ENCODE measurements at places on chromosomes 6 and 20.

GRCh38 chr6:27040244-27041042 lies 207.1 kb upstream of the PRSS16 start:
- no peak for DNase-seq

DNA sequence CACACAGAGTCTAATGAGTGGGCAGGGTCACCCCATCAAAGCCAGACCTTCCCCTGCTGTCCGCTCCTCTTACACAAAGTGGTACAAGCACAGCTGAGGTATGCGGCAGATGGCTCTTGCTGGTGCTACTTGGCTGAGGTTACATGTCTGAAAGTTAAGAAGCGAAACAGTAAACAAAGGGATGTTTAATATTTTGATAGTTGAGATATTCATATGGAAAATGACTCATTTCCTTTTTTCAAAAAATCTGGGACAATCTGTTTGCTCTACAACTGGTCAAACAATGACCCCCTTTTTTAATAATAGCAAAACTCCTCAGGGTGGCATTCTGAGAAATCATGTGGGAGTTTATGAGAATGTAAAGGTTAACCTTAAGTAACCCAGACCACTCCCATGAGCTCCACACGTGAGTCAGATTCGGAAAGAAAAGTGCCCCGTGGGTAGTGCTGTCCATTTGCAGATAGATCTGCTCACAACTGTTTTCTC lies 245.3 kb downstream of the TBXT start:
- no peak for DNase-seq

DNA sequence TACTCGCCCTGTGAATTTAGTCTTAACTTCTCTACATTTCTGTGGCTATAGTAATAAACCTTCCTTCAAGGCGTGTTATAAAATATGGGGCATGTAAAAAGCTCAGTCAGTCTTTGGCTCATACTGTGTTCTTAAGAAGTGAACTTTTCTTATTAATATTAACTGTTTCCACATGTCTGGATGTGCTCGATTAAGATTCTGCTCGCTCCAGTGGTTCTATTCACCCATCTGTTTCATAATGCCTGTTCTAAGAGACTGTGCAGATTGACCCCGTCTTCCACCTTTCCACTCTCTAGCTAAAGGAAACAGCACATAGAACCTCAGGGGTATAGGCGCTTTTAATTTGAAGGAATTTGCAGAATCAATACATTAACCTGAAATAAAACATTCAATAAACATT lies 99.9 kb downstream of the L3MBTL3 start:
- DNase-seq, result no peak

GRCh38 chr20:25222461-25223178 lies 25.3 kb upstream of the PYGB start:
- no peak for DNase-seq

DNA sequence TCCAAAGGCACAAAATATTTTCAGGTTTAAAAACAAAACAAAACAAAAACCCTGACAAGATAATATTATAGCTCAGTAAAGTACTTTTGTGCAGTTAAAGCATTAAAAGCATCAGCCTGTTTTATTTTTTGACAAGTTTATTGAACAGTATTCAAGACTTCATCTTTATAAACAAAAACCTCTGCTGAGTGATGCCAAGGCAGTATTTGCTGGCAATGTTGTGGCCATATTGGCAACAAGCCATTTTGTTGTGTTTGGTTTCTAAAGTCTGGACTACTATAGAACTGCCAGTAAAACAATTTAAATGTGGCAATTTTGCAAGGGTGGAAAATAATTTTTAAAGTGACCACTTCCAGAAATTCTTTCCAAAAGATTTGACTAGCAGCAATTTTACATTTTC lies 15.9 kb downstream of the CPNE1 start:
- no peak for DNase-seq

GRCh38 chr6:5341845-5342244 lies 80.5 kb downstream of the FARS2 start:
- DNase-seq, result no peak

DNA sequence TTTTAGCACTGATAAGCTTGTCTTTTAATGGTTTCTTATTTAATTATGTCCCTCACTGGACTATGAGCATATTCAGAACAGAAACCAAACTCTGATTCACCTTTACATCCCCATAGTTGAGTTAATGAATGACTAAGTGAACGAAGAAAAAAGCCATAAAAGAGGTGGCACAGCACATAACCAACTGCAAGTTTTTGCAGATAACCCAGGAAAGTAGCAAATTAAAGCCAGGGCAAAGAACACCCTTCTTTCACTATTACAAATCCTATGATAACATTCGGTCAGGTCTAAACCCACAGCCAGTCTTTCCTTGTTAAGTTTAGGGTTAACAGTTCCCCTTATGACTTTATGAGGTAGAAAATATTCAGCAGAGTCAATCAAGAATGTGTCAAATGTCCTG lies 102.7 kb downstream of the RIN2 start:
- DNase-seq, result no peak

GRCh38 chr6:13302751-13303667 lies 25.3 kb downstream of the TBC1D7 start:
- DNase-seq, result peak; percentile 66

DNA sequence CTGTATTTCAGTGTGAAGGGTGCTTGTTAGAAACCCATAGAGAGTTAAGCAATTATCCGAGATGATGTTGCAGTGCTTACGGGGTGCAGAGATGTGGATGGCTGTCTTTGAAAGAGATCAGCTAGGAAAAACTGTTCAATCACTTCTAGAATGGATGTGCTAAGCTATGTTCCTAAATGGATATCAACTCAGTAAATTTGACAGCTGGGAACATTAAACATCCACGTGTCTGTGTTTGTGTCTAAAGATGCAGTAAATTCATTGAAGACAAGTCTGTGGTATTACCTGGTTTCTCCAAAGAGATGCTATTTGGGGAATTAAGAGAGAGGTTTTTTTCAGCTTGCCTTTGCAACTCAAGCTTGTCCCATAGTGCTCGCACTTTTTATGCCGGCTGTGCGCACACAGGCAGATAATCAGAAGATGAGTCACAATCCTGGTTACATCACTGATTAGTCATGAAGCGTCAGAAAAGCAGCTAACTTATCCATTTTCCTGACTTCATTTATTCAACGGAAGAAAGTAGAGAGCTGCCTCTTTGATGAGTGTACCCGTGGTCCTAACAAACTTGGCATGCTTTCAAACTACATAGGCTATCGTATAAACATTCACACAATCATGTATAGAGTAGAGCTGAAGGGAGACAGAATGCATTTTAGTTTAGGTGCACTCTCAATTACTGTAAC lies 691.7 kb upstream of the SLC35B3 start:
- DNase-seq, result peak; percentile 4

DNA sequence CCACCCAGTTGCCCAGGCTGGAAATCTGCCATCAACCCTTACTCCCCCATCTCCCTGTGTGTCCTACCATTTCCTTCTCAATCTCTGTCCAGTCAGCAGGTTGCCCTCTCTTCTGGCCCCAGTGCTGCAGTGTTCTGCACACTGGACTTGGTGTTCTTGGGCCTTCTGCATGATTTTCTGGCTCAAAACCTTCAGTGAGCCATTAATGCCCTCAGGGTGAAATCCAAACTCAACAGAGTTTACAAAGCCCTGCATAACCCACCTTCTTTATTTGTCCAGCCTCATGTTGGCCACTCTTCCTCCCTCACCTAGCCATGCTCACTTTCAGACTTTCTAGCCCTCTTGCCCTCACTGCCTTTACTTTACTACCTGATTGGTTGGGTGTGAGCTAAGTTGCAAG lies 5.0 kb upstream of the GSTA3 start:
- no peak for DNase-seq

DNA sequence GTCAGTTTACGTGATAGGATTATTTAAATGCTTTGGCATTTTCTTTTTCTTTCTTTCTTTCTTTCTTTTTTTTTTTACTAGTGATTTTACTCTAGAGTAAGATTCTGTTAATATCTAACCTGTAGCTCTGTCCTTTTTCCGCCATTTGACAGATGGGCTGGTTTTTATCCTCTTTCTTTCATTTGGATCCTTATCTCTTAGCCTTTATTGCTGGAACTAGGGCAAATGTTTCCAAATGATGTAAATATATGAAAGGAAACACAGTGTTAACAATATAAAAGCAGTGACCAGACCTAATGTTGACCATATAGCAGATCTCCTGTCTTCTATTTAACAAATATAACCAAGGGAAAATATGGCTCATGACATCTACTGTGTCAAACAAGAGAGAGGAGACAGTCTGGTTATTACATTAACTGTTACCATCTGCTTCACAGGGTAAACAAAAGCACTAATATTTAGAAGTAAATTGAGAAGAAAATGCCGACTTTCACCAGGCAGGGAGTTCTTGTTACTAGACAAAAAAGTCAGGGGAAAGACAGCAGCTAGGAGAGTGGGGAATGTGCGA lies 59.8 kb upstream of the GCLC start:
- no peak for DNase-seq

GRCh38 chr6:147434516-147434915 lies 74.0 kb upstream of the SAMD5 start:
- DNase-seq, result no peak

DNA sequence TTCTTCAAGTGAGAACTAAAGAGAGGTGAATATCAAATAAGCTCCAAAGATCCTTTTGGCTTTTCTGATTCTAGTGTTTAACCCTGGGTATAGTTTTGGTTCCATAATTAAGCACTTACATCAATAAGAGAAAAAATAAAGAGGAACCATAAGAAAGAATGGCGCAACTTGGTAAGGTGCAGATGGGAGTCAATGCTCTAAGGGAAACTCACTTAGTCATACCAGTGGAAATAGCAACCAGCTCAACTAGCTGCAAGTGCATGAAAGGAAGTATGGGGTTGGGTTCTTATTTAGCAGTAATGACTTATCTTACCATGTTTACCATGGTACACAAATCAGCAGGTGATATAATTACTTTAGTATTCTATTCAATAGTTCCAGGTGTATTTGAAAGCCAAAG lies 296.5 kb upstream of the RUNX2 start:
- no peak for DNase-seq

DNA sequence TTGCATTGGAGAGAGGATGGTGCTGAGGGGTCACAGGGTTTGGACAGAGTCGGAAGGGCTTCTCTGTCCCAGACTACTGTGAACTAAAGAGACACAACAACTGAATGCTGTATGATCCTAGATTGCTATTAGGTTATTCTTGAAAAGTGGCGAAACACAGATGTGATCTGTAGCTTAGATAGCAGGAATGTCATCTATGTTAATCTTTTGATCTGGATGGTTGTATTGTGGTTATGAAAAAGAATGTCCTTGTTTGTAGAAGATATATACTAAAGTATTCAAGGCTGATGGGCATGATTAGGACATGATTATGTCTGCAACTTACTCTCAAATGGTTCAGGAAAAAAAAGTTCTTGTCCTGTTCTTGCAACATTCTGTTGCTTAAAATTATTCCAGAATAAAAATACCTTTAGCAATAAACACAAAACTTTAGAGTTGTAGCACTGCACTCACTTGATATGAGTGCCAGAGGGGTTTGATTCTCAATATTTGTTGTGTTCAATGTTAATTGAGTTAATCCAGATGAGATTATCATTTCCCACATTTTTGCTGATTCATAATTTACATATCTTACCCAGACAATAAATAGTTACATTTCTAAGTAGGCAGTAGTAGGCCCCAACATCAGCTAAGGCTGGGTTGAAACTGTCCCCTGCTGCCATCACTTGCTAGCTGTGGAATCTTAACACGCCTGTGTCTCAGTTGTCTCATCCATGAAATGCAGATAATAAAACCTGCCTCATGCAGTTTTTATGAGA lies 645.2 kb downstream of the KIF16B start:
- DNase-seq, result no peak
